Activated naive CD8-positive, alpha-beta T cell treated with anti-CD3 and anti-CD28 coated beads for 36 hours (primary cell): ENCODE measurements at places on chromosomes 1 and 21. TPM values are rescaled to one million over a fixed set of nuclear protein-coding genes. Genes with fewer than 3 reads are reported as not detected.

Gene CELA2B
- total RNA-seq = not detected

Gene FNBP1L
- total RNA-seq = 0.14 TPM

Gene SPATA17
- not detected for total RNA-seq

Gene ELF3
- total RNA-seq = not detected

Gene LAMB3
- 0.88 TPM for total RNA-seq

Gene TLCD4
- 0.45 TPM for total RNA-seq

Gene INKA2
- total RNA-seq = 0.84 TPM

Gene PTGFRN
- 8.7 TPM for total RNA-seq

GRCh38 chr1:232381394-232382100 lies 248.4 kb downstream of the SIPA1L2 start:
- DNase-seq = no peak

DNA sequence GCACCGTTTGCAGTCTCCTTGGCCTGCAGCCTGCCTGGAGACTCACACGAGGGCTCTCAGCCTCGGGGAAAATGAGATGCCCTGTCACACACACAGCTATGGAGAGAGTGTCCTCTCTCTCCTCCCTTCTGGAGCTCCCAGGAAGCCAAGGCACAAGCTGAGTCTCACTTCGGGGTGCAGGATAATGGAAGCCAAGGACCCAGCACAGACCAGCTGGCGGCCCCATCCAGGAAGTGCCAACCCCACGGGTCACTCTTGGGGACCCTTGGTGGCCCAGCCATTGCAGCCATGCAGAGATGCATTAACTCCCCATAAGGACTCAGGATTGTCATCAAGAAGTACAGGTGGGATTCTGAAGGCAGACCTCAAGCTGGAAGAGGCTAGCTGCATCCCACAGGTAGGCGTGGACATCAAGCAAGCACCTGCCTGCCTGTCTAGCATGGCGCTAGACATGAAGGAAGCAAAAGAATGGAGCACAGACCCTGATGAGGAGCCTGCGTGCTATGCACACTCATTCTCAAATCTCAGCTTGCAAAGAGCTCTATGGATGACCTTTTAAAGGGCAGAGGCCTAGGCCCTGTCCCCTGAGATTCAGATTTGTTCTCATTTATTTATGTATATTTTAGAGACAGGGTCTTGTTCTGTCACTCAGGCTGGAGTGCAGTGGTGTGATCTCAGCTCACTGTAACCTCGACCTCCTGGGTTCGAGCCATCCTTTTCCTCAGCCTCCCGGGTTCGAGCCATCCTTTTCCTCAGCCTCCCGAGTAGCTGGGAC lies 49.9 kb downstream of the IRF2BP2 start:
- no peak for DNase-seq

DNA sequence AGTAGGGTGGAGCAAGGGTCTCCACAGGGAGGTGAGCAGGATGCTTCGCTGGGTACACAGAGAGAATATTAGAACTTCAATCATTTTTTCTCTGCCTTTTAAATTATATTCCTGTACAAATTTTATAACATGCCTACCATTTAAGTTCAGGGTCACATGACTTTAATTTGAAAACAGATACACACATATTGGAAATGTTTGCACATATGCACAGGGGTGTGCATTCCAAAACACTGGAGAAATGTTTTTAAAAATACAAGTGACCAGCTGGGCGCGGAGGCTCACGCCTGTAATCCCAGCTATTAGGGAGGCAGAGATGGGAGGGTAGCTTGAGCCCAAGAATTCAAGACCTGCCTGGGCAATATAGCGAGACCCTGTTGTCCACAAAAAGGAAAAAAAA lies 39.7 kb downstream of the NIPAL3 start:
- DNase-seq = no peak

- DNase-seq = no peak
Observed at GRCh38 chr1:53366901-53367502, 39.1 kb upstream of the LRP8 start.

GRCh38 chr1:210739627-210740026 lies 394.3 kb downstream of the KCNH1 start:
- DNase-seq = no peak

GRCh38 chr1:167734227-167734626 lies 12.4 kb downstream of the MPZL1 start:
- DNase-seq = no peak

DNA sequence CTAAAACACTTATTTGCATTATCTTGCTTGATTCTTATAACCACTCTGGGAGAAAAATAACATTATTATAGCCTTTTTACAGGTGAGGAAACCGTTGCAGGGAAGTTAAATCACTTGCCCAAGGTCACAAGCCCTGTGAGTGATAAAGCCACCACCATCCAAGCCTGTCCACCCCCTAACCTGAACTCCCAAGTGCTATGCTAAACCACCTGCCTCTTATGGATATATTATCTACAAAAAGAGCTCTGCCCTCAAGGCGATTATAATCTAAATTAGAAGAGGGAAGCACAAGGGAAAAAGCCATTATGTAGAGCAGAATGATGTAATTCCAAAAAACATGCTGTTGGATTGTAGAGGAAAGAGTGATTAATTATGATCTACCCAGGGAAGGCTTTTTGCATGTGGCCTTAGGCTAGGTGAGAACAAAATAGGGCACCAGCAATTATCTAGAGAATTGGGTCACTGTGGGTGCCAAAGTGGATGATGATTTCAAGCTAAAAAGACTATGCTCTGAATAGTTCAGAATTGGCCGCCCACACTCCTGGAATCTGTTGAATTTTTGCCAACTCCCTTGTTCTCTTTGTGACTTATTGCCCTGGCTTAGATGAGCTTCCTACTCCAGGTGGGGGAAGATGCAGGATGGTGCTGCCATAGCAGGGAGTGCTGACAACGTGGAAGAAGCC lies 205.3 kb downstream of the FGGY start:
- no peak for DNase-seq

DNA sequence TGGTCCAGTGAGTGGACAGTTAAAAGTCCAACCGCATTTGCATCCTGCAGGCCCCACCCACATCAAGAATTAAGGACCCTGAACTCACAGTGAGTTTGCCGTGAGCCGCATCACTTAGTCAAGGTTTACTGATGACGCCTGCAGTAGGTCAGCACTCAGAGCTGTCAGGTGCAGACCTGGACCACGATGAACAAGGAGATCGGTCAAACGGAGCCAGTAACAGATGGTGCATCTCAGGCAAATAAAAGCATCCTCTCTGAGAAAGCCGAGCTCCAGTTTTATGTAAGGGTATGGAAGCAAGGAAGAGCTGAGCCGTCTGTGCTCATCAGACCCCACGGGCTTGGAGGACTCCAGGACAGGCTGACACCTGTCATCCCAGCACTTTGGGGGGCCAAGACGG lies 4.5 kb downstream of the PRDM15 start:
- no peak for DNase-seq

GRCh38 chr1:50261951-50262350 lies 153.2 kb downstream of the ELAVL4 start:
- DNase-seq = no peak

DNA sequence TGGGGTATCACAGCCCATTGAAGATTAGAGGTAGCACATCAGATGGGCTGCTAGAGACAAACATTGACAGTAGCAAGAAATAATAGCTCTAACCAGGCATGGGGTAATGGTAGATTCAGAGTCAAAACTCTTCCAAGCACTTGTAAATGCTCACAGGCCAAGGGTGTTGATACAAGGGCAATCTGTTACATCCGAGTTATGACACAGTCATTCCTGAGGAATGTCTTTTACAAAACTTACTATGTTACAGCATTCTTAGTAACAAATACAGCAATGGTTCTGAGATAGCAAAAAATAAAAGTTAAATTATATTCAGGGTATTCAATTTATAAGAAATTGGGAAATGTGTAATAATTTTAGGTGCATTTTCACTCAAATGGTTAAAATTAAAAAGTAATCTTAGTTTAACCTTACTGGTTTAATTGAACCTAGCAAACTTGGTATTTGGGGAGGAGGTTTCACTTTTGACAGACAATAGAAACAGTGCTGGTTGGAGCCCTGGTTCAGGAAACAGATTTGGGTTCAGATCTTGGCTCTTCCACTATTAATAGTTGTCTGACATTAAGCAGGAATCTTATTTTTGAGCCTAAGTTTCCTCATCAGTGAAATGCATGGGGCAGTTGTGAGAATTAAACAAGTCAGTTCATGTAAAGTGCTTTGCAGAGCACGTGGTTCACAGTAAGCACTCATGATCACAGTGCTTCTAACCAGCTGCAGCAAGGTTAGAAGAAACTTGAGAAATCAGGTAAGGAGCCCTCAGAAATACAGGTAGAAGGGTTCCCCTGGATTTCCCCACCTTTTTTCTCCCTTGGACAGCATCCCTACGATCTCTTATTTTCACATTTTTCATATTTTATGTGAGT lies 4.4 kb downstream of the ST3GAL3 start:
- no peak for DNase-seq

DNA sequence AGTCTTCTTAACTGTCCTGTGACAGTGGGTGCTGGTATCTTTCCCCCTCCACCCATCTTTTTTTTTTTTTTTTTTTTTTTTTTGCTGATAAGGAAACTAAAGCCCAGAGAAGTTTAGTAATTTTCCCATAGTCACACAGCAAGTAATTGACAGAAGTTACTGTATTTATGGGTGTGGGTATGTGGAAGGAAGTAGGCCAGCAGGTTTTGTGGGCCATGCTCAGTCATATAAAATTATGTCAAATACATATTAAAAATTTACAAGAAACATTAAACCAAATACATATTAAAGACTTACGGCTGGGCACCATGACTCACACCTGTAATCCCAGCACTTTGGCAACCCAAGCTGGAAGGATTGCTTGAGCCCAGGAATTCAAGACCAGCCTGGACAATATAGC lies 51.5 kb downstream of the KAZN start:
- no peak for DNase-seq

DNA sequence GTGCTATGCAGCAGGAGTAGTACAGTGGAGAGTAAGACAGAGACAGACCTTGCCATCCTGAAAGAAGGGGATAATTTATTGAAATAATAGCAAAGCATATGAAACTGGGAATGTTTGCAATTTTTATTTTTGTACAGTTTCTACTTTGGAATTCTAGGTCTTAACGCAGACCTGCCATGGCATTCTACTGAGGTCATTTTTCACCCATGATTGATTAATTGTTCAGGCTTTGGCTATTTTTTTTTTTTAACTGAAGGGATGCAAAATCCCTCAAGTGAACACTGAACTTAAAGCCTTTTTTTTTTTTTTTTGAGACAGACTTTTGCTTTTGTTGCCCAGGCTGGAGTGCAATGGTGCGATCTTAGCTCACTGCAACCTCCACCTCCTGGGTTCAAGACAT lies 27.1 kb downstream of the MTF2 start:
- DNase-seq = no peak

- DNase-seq = no peak
Observed at GRCh38 chr1:153309441-153309840, 3.3 kb downstream of the PGLYRP3 start.

- peak; percentile 19 for DNase-seq
Observed at GRCh38 chr1:205449750-205450443, 5.9 kb downstream of the BLACAT1 start.

- DNase-seq = no peak
Observed at GRCh38 chr21:34916446-34916845, 132.7 kb downstream of the RUNX1 start.

GRCh38 chr1:9145021-9145668 lies 16.2 kb upstream of the GPR157 start:
- no peak for DNase-seq

DNA sequence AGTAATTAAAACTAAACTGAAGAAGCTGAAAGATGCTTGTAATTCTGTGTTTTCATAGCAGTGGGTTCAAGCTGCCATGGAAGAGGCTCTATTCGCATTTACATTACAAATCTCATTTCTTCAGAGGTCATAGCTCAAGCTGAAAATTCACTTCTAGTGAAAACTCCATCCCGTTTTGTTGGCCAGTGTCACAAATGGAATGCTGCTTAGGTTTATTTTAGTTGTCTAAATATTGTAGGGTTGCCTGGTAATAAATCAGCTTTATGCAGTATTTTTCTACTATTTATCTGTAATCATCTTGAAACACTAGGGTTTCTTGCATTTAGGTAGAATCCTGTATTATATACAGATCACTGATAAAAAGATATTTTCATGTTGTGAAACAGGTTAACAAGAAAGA lies 240.6 kb downstream of the PTBP2 start:
- DNase-seq = no peak

- no peak for DNase-seq
Observed at GRCh38 chr21:38337793-38338192, 81.0 kb downstream of the KCNJ15 start.
